ENCODE measurements at places on chromosomes 2 and 18.
A peak's percentile ranks its signal among the peaks of the same experiment; 100 is the strongest.

- no peak for DNase-seq
Observed at GRCh38 chr2:120348134-120348736, 2.3 kb downstream of the INHBB start.

- DNase-seq, result peak; percentile 36
Observed at GRCh38 chr18:80247393-80247841, at the start of gene PARD6G. Gene PARD6G, minus strand, starts transcription at chr18:80247514. Its CDS starts 166 bp downstream, at chr18:80247348.

GRCh38 chr2:212904646-212905045 is 246.8 kb downstream of the IKZF2 start:
- DNase-seq, result no peak

DNA sequence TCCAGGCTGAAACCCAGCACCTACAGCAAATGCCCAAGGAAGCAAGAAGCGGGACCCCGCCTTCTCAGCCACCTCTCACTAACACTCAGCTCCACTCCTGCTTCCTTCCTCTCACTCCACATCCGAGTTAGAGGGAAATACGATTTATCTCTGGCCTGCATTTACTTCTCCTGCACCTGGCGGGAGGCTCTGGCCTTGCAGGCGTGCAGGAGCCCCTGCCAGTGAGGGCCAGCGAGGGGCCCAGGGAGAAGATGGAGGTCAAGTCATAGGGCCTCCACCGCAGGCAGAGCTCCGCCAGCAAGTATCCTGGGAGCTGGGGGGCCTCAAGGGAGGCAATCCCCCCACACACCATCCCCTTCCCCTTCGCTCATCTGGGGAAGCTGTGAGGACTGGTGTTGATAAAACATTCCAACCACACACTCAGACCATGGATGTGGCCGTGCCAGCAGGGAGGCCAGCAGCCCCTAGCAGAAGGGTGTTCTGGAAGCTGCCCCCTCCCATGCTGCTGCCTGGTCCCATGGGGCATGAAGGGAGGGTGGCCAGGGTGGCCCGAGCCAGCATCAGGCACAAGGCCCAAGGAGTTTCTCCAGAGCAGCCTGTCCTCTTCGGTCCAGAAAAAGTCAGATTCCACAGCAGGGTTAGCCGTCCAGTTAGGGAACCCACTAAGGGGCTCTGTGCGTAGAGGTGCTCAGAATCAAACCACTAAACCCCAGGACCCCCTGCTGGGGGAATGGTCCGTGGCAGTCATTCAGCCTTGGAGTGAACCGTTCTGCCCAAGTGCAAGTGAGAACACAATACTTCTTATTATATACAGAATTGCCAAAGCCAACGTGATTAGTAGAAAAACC is 91.2 kb downstream of the HDAC4 start:
- no peak for DNase-seq

DNA sequence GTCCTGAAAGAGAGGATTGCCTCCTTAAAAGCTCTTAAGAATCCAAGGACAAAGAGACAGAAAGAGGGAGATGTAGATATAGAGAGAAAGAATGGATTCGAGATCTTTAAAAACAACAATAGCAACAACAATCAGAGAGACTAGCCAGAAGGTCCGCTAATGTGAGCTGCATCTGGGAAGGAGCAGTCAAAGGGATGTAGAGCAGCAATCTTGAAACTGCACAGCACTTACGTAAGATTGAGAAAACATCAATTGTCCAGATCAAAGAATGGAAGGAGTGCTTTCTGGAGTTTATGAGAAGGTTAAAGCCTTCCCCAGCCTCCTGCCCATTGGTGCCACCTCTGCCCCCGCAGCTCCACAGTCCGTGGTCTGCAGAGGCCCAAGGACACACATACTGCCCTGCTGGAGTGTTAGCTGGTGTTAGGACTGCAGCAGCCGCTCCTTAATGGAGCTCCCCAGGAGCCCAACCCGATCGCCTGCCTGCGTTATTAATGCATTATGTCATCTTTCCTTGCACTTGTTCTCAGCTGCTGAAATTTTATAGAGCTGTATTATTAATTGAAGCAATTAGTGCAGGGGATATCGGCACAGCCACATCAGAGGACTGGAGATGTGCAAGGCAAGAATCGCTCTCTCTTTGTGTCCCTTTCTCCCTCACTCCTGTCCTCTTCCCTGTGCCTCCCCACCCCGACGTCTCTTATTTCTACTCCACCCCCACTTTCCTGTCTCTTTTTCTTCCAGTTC is 94.2 kb upstream of the STPG4 start:
- DNase-seq, result no peak

DNA sequence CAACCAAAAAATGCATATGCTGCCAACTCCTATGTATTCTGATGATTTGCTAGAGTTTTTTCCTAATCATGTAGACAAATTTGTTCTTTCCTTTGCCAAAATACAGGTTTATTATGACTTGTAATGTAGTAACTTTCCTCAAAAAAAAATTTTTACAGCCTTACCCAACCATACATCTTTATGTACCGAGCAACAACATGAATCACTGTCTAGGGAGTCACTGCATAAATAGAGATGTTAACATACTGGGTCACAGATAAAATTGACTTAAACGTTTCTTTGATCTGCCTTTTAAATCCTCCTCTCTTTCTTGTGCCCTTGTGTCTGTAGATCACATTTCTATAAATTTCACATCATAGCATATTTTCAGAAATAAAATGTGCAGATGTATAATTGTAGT is 143.6 kb downstream of the MBD2 start:
- DNase-seq, result no peak

DNA sequence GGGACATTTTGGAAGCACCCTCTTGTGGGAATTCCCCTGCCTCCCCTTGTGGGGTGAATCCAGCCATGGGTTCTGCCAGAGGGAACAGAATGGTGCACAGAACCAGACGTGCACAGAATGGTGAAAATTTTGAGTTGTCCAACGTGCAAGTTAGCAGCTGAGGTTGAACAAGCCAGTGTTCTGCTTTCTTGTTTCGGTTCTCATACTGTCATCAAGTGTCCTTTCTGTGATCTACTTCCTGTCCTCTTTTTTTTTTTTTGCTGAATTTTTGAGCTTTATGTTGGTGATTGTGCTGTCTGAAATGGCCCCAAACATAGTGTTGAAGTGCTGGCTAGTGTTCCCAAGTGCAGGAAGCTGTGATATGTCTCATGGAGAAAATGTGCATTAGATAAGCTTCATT is 21.5 kb upstream of the REEP1 start:
- DNase-seq, result no peak

- DNase-seq, result peak; percentile 85
Observed at GRCh38 chr2:218286570-218287459, 5.5 kb downstream of the TMBIM1 start.

DNA sequence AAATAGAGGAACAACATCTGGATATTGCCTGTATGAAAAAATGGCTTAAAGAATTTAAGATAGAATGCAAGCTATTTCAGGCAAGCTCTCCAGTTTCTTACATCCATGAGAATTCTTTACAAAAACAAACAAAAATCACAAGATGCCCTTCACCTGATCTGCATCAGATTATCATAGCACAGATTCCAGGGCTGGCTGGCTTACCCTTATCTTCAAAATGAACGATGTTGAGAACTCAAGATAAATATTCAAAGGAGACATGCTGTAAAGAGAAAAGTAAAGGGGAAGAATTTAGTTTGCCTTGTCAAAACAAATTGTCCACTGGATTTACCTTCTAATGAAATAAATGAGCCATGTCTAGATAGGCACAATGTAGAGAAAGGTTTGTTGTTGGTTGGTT is 18.7 kb upstream of the SLC40A1 start:
- DNase-seq, result no peak

GRCh38 chr18:31497836-31498573 is at the start of gene DSG2:
Gene DSG2, plus strand, starts transcription at chr18:31498177. Its CDS starts 75 bp downstream, at chr18:31498252.
- no peak for DNase-seq

DNA sequence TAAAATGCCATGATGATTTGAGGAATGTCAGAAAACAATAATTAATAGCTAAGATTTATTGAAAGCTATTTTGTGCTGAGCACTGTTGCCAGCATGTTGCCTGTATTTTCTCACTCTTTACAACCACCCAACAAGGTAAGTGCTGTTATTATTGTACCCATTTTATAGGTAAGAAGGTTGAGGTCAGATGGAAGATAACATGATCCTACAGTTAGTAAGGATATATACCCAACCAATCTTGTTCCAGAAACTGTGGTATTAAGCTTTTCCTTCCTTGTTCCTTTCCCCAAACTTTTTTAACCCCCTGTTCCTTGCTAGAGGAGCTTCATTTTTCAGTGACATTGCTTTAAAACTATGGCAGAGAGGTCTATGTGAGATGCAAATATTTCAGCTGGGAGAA is 738.0 kb upstream of the ZEB2 start:
- DNase-seq, result no peak

DNA sequence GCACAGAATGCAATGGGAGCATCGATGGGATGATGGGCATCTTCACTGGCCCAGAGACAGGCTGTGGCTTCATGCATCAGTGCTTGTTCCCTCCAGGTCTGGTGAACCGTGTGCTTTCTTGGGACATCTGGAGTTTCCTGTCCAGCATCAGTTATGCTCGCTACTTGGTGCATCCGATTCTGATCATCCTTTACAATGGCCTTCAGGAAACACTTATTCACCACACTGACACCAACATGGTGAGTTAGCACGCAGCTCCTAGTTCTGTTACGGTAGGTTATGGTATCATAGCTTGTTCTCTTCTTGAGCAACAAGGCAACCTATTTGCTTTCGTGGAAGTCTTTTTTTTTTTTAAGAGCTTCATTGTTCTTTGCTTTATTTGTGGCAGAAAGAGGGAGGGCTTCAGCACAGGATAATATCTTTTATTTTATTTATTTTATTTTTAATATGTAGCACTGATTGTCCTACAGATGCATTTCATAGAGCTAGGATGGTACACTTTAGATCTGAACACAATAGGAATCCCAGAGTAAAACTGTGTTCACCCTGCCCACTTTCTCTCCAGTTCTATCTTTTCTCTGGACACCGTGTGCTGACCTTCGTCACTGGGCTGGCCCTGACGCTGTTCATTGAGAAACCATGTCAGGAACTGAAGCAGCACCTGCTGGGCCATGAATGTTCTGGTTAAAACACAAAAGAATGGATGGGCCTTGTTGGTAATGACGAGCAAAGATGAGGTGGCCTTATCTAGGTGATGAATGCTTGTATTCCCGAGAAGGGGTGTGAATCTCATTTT is 71.2 kb upstream of the SEC11C start:
- DNase-seq, result no peak

- no peak for DNase-seq
Observed at GRCh38 chr2:157245846-157246764, 11.4 kb upstream of the GALNT5 start.
